Activated CD4-positive, alpha-beta memory T cell treated with anti-CD3 and anti-CD28 coated beads, Interleukin-2, amount 10 ng/mL, durations not matched to agents 7 days and 5 days (primary cell): ENCODE measurements at places on chromosomes 2 and 18. TPM values are rescaled to one million over a fixed set of nuclear protein-coding genes. Genes with fewer than 3 reads are reported as not detected.

The TFPI gene
- not detected for total RNA-seq

The TTC21B gene
- total RNA-seq, result 17.1 TPM

The TNS1 gene
- total RNA-seq, result 3.2 TPM

The RGPD4 gene
- 0.10 TPM for total RNA-seq

The AOX1 gene
- 0.15 TPM for total RNA-seq

GRCh38 chr2:170467568-170468422, 247.3 kb upstream of the SP5 start:
- no peak for DNase-seq

GRCh38 chr2:32250290-32250689, 14.4 kb downstream of the NLRC4 start:
- no peak for DNase-seq

- no peak for DNase-seq
These were observed 6.2 kb downstream of the COPS9 start for GRCh38 chr2:240129731-240130392.

DNA sequence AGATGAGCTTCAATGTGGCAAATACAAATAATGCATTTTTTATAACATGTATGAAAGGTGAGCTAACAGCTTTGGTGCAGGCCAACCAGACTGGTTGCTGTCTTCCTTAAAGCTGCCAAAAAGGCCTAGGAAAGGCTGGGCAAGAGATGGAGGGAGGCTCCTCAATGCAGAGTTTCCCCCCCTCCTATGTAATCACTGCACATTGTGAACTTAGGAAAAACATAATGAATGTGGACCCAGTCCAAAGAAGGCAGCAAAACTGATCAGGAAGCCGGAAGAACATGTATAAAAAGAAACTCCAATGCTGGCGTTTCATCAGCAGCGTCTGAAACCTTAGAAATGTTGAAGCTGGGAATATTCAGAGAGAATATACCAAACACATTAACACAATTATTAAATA, 84.2 kb upstream of the LYPD6 start:
- no peak for DNase-seq

GRCh38 chr2:97617911-97618310, 28.0 kb upstream of the COX5B start:
- DNase-seq, result no peak

- no peak for DNase-seq
These were observed 294.9 kb upstream of the SYT4 start for GRCh38 chr18:43572163-43572562.

DNA sequence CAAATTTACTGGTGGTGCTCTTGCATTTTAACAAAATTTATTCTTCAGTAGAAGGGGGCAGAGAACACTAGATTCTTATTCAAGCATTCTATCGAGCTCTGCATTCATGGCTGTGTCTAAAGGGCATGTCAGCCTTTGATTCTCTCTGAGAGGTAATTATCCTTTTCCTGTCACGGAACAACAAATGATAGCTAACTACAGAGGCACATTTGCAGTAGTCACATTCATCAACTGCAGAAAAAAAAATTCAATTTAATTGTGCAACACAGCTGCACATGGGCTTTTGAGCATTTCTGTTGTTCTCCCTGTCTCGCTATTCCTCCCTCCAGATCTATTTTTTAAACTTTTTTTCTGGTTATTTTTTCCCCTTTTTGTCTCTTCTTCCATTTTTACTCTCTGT, 13.0 kb upstream of the DLX1 start:
- no peak for DNase-seq

- DNase-seq, result peak; percentile 74
These were observed 45.5 kb downstream of the CDC42EP3 start for GRCh38 chr2:37625796-37626571.

DNA sequence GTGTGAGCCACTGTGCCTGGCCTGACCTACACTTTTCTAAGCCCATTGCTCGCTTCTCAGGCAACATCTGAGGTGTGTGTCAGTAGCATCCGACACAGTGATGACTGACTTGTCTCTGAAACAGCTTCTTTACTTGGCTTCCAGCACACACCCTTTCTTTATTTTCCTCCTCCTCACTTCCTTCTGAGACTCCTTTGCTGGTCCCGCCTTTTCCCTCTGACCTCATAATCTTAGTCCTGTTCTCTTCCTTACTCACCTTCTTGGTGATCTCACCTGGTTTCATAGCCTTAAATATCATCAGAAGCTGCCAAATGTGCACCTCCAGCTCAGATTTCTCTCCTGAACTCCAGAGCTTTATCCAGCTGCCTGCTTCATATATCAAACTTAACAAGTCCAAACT, 66.6 kb upstream of the PELI1 start:
- DNase-seq, result no peak

- DNase-seq, result no peak
These were observed 67.5 kb downstream of the EVA1A start for GRCh38 chr2:75493230-75493629.

DNA sequence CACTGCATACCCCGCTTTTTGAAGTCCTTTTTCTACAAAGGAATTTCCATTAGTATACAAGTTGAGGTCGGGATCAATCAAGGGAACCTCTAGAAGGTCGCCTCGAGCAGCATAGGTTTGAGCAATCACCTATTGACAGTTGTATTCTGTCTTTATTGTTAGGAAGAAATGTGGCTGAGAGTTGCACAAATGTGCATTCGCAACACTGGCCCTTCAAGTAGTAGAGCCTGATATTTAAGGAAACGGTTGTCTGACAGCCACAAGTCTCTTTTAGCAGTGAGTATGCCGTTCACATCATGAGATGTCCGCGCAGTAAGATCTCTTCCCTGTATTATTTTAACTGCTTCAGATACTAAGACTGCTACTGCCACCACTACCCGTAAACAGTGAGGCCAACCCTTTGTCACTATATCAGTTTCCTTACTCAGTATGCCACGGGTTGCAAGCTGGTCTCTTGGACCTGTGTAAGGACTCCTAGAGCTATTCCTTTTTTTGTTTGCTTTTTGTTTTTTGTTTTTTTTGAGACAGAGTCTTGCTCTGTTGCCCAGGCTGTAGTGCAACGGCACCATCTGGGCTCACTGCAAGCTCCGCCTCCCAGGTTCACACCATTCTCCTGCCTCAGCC, 10.0 kb upstream of the STARD7 start:
- DNase-seq, result no peak

- DNase-seq, result no peak
These were observed 13.6 kb upstream of the KIDINS220 start for GRCh38 chr2:8850845-8851487.
